ENCODE measurements at places on chromosomes 7 and 10.

DNA sequence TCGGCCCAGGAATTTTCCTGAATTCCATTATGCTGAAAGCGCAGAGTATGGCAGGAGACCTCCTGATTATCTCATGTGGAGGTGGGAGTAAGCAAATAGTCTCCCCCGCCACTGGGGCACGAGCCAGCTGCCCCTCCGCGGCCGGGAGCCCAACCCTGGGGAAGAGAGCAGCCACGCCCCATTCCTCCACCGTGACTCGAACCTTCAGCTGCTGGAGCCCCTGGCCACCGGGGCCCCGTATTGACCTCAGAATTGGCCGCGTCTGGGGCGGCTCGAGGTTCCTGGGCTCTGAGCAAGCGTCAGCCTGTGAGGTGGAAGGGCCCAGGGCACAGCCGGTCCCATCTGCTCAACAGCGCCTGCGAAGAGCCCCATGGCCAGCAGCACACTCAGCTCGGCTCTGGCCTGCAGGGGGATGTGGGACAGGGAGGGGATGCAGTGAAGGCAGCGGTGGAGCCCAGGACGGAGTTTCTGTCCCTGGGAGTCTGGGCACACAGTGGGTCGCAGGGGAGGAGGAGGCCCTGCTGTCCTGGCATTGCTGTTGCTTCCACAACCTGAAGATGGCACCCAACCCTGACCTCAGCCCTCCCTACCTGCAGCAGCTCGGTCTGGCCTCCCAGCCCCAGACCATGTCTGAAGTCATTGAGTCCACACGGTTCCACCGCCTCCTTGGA, 97.8 kb downstream of the CHST15 start:
- peak; percentile 77 for DNase-seq

DNA sequence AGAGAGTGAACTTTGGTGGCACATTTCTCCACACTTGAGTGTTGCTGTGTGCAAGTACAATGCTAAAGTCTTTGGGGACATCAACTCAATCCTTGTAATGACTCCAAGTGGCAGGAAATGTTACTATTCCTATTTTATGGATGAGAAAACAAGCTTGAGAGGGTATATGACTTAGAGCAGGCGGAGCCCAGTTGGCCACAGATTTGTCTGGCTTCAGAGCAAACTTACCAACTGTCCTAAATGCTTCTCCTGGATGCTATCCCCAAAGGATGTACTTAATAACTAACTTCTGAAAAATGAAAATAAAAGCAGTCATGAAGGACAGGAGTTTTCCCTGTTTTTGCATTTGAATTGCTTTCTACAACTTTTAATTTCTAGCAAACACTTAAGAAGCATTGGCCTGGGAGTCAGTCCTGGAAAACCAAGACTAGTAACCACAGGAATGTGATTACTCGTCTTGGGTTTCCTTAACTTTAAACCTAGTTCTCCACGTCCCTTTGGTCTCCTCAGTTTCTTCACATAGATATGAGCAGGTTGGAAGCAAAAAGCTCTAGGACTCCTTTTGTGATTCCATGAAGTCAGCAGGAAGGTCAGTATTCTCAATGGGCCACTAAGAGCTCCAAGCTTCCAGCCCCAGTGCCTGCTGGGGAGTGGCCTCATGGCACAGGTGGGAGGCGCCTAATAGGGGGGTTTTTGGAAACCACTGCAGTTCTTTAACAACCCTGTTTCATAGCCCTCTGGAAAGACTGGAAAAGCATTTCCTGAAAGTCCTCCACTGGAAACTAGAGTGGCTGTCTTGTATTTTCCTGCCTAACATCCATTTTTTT, 140.8 kb downstream of the GLCCI1 start:
- DNase-seq: no peak

DNA sequence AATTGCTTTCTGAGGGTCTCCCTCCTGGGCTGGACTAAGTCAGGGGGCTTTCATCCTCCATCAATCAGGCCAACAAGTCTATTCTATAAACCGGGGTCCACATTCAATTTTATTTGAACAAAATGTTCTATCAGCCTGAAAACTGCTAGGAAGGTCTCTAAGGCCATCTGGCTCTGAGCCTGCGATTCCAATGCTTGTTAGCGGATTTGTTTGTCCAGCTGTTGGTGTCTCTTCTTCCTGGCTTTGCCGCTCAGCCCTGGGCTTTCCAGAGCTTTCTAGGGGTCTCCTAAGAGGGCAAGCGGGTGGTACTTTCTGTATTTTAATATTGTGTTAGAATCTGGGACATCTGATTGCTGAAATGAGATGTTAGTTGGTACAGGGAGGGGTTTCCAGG, 136.7 kb downstream of the VIPR2 start:
- no peak for DNase-seq

GRCh38 chr7:122520971-122521555, 177.9 kb downstream of the RNF133 start:
- no peak for DNase-seq

- peak; percentile 35 for DNase-seq
These were observed 82.3 kb upstream of the GPR26 start for GRCh38 chr10:123583639-123584418.

DNA sequence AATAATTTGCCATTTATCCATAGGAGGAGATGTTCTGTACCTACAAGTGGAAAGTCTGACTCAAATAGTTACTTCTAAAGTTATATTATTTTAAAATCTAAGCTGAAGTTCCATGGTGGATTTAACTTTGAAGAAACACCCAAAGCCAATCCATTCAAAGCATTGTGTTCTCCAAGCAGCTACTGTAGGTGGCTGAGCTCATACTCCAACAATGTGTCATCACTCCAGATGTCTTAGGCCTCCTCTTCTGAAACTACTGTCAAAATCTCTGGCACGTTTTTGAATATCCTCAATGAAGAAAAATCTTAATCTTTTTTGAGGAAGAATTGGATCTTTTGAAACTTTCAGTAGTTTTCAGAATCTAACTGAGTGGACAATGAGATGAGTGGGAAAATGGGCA, 169.1 kb downstream of the PTEN start:
- no peak for DNase-seq

DNA sequence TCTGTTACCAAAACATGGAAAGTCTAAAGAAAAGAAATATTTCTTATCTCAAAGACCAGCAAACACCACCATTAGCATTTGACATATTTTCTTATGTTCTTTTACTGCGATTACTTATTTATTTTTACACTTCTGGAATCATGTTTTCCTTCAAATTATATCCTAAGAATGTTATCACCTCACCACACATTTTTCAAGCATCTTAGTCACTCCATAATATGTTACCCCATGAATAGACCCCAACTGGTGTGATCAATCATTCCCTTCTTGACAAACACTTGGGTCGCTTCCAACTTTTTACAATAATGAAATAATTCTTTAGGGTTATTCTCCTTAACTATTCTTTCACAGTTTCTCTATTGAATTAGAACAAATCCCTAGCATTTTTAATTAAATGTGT, 67.4 kb downstream of the AMPH start:
- DNase-seq: no peak

DNA sequence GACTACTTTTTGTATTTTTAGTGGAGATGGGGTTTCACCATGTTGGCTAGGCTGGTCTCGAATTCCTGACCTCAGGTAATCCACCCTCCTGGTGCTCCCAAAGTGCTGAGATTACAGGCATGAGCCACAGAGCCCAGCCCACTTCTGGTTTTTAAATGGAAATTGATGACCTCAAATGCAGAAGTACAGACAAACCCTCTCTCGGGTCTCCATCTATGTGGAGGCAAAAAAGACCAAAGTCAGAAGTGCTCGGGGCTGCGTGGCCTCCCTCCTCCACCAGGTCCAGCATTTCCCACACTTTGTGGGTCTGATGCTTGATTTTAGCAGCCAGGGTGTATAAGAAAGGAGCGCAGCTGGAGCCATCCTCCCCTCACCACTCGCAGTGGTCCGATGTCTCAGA, 187.3 kb upstream of the AUTS2 start:
- DNase-seq: no peak

DNA sequence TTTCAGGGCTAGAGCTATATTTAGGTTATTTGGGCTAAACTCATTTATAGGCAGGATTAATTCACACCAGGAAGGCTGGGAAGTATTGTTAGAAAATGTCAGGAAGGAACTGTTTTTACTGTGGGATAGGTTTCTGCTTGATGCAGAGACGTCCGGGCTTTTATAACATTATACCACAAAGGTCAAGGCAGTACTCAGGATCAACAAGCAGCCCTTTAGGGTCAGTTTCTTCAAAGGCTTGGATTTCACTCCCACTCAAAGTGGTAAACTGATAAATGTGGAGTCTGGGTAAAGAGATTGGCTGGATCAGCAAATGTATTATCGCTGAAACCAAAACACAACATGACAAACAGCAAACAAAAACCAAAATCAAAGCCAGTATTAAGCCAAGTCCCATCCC, 127.2 kb downstream of the ARL5B start:
- DNase-seq: no peak

GRCh38 chr7:106613848-106614560, 47.0 kb downstream of the CCDC71L start:
- no peak for DNase-seq

GRCh38 chr7:134514663-134515062, 12.7 kb upstream of the AKR1B10 start:
- DNase-seq: peak; percentile 57

GRCh38 chr10:44811072-44811471, 100.1 kb upstream of the TMEM72 start:
- no peak for DNase-seq

DNA sequence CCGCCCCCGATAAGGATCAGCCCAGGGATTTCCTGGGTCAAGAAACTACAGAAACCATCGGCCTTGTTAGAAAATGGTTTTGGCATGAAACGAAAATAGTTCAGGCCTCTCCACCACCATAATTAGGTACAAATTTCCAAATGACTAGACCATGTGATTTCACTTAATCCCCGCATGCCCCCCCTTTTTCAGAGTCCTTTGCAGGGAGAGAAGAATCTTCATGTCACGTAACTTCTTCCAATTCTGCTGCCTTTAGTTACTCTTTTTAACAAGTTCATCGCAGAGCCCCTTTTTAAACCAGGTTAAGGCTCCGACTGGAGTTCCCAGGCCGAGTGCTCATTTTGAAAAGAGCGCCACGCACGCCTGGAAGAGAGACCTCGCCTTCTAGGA, 3.4 kb downstream of the PDGFA start:
- DNase-seq: no peak
